Activated CD8-positive, alpha-beta T cell treated with anti-CD3 and anti-CD28 coated beads, Interleukin-2, amount 10 ng/mL, durations not matched to agents 7 days and 5 days (primary cell): ENCODE measurements at places on chromosomes 5 and 9. TPM values are rescaled to one million over a fixed set of nuclear protein-coding genes. Genes with fewer than 3 reads are reported as not detected.

DNA sequence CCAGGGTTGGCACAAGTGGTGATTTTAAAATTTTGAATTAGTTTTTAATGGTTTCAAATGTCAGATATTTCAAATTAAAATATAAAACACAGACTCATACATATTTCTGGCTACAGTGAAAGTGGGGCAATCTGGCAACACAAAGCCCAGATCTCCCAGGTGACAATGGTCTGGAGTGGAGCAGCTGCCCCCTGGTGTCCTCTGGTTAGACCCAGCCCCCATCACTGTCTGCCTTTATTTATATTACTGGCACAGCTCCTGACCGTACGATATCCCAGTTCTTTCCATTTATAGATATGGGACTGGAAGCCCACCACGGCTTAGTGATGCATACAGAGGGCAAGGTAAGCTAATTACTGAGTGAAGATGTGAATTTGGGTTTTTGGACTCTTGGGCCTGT lies 37.3 kb downstream of the MACIR start:
- DNase-seq, result no peak

- peak; percentile 21 for DNase-seq
These were observed 2292.6 kb upstream of the C9orf72 start for GRCh38 chr9:29865764-29866313.

DNA sequence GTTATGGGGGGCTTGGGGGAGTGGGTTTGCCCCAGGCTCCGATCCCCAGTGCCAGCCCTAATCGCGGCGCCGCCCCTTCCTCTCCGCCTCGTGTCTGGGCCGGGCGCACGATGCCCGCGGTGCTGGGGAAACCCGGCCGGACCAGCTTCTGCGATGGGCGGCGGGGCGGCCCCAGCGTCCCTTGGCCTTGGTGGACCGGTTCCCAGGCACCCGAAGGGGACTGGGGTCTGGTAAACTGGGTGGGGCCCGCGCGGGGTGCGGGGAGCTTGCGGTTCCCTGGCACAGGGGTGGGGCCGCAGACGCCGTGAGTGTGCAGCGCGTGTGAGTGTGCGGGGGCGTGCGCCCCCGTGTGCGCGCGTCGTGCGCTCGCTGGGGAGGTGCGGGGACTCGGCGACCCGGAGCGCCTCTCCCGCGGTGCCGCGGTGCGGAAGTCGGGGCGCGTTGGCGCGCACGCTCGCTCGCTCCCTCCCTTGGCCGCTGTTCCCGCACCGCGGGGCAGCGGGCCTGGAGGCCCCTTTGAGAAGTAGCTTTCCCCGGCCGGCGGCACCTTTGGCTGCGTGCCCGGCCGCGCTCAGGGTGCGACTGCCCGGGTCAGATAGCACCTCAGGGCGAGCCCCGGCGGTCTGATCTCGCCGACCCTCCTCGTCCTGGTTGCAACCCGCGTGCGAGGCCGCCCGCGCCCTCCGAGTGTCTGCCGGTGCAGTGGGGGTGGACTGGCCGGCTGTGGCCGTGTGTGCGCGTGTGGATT lies 568 bp downstream of the MACIR start:
- DNase-seq, result peak; percentile 70

- no peak for DNase-seq
These were observed 334.1 kb upstream of the CD180 start for GRCh38 chr5:67530609-67531255.

DNA sequence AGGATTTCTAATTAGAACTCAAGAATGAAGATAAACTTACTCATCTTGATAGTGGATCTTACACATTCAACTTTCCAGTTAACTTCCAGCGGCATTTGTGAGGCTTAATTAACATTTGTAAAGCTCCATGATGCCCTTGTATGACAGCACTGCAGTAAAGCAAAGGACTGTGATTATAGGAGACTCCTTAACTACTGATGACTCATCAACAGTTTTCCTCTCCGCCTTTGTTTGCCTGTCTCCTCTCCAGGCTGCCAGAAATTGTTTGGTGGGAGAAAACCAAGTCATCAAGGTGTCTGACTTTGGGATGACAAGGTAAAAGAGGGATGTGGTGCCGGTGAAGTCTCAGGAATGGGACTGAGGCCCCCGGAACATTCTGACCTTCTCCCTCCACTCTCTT lies 20.4 kb upstream of the CYFIP2 start:
- DNase-seq, result no peak

GRCh38 chr5:75366787-75367186 lies 29.8 kb downstream of the HMGCR start:
- DNase-seq, result no peak

DNA sequence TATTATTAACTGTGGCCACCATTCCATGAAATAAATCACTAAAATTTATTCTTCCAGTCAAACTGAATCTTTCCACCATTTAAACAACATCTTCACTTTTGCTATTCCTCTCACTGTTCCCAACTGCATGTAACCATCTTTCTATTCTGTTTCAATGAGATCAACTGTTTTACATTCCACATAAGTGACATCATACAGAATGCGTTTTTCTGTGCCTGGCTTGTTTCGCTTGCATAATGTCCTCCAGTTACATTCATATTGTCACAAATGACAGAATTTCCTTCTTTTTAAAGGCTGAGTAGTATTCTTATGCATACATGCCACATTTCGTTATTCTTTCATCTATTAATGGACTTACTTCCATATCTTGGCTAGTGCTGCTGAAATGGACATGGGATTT lies 738.2 kb downstream of the SEMA5A start:
- DNase-seq, result no peak

GRCh38 chr5:77145666-77146065 lies 58.6 kb upstream of the ZBED3 start:
- no peak for DNase-seq

DNA sequence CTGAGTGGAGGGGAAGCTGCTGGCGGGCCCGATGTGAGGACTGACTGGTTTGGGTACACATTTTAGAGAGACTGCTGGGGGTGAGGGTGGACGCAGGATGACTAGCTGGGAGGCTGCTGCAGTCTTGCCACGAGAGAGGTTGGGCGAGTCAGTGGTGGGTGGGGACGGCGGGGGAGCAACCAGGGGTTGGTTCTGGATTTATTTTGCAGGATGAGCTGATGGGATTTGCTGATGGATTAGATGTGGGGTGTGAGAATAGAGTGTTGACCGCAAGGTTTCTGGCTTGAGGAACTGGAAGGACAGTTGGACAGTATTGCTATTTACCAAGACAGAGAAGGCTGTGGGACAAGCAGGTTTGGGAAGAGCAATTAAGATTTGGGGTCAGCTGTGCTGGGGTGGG lies 5.8 kb upstream of the NDST1 start:
- no peak for DNase-seq

- DNase-seq, result no peak
These were observed 36.3 kb upstream of the KCNN2 start for GRCh38 chr5:114325541-114325940.

- DNase-seq, result no peak
These were observed 189.6 kb downstream of the HSPA4 start for GRCh38 chr5:133241179-133242092.

DNA sequence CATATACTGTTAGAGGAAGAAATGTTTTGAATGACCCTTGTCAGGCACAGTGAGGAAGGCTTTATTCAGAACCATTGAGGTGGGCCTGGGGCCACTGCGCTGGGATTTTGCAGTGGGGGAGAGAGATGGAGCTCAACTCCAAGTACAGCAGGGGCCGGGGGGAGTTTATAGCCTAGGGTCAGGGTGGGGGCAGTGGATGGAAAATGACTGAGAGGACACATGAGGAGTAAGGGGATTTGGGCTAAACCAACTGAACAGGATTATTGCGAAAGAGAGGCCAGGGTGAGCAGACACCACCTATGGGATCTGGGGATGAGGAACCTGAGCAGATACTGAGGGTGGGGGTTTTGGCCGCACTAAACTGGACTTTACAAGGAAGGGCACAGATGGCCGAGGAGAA lies 6.3 kb downstream of the CEP72 start:
- DNase-seq, result no peak

DNA sequence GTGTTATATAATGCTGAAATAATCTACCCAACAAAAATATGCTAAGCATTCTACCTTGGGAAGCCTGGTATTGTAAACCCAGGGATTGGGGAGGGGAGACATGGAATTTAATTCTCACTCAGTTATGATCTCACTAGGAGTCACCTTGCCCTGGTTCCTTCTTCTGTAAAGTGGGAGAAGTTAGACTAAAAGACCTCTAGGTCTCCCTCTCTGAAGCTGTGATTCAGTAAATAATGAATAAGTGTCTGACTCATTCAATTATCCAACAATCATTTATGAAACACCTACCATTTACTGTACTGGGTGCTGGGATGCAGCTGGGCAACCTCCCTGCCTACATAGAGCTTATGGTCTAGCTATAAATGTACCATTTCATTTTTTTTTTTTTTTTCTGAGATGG lies 20.2 kb upstream of the SPARC start:
- DNase-seq, result no peak

FSTL4 gene
- not detected for total RNA-seq

ADGRD2 gene
- not detected for total RNA-seq

HRCT1 gene
- total RNA-seq, result not detected

DMGDH gene
- total RNA-seq, result not detected

SWI5 gene
- 12.2 TPM for total RNA-seq

GPR150 gene
- 0.83 TPM for total RNA-seq

STKLD1 gene
- 0.71 TPM for total RNA-seq

TEX48 gene
- total RNA-seq, result 1.7 TPM
